Lower leg skin (tissue), 4 donors: ENCODE measurements at places on chromosomes 11 and 22. TPM values are rescaled to one million over a fixed set of nuclear protein-coding genes. Genes with fewer than 3 reads are reported as not detected.

DNA sequence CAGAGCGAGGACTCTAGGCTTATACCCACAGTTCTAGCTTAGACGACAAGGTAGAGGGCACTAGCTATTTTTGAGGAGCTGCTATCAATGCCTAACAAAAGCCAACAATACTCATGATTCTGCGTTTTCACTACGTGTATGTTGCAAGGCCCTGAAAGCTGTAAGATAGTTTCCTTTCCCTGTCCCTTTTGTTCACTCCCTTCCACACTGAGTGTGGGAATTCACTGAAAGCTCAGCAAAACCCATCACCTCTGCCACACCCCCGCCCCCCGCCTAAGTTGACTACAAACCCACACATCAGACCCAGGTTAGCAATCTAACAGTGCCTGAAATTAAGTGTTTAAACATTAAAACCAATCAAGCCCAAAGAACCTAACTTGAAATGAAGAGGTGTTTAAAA lies 6.2 kb upstream of the LDLRAD3 start:
- DNase-seq = no peak

DNA sequence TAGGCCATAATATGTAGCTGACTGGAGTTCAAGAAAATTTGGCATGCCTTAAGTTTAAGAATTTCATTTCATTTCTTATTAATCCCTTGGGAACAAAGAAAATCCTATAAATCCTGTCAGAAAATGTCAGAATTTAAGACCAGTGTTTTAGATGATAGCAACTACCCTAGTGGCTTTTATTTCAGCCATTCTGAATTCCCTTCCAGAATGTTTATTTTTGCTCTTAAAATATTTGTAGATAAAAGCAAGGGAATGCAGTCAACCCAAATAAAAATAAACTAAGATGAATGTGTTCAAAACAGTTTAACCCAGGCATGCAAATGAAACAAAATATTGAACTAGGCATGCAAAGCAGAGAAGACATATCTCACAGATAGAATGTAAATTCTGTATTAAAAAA lies 356.9 kb upstream of the LRRC4C start:
- DNase-seq = no peak

- DNase-seq = no peak
Measured at GRCh38 chr22:28096161-28096560, 177.1 kb upstream of the PITPNB start.

GRCh38 chr11:34252651-34253050 lies 105.2 kb downstream of the ABTB2 start:
- no peak for DNase-seq

MS4A6A gene
- 18.3 TPM for total RNA-seq

DNA sequence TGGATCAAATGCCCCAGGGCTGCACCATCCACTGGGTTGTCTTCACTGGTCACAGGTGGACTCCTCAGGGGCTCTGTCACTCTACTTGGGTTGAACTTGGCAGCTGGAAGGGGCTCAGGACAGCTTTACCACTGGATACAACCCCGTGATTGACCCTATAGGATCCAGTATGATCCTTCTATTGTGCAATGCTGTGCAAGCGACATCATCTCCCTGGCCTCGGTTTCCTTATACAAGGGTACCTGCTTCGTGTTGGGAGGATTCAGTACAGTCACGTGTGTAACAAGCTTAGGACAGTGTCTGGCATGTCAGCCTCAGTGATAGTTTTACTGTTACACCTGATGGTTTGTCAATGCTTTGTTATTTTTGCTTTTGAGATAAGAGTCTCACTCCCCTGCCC lies 20.5 kb upstream of the MIEF1 start:
- DNase-seq = no peak

OR52I1 gene
- not detected for total RNA-seq

CDC42BPG gene
- 54.1 TPM for total RNA-seq

GRCh38 chr11:109911488-109911887 lies 181.7 kb upstream of the ZC3H12C start:
- no peak for DNase-seq

DNA sequence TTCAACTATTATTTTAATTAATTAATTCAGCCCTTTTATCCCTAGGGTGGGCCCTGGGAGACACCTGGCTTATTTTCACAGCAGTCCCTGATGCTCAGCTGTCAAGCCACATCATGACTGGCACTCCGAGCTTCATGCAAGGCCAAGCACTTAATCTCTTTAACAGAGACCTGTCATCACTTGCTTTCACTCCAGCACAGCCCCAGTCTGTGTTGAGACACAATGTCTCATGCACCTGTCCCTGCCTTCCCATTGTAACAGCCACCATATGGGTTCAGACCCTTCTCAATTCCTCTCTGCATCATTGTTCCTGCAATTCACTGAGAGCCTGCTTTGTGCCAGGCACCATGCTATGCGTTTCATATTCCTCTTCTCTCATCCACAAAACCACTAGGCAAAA lies 222.2 kb upstream of the TENM4 start:
- DNase-seq = no peak

DNA sequence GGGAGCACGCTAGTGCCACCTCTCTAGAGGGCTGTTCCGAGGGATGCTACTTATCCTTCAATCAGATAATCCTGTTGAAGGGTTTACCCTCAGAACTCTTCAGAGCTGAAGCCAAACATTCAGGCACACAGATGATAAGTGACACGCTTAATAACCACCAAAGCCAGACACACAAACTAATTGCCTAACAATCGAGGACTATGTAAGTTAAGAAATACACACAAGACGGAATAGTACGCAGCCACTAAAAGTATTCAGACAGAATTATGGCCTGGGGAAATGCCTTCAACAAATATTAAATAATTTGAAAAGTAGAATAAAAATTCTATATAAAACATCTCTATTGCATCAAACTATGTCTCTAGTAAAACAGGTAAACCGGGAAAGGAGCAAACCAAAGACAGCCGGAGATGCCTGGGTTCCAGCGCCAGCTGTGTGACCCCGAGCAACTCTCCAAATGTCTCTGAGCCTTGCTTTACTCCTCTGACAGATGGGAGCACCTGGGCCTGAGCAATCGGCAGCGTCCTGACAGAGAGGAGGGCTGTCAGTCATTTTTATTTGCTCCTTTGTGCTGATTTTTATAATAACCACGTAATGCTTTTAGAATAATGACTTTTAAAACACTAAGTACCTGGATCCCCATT lies 11.3 kb downstream of the LRFN4 start:
- DNase-seq = no peak

DNA sequence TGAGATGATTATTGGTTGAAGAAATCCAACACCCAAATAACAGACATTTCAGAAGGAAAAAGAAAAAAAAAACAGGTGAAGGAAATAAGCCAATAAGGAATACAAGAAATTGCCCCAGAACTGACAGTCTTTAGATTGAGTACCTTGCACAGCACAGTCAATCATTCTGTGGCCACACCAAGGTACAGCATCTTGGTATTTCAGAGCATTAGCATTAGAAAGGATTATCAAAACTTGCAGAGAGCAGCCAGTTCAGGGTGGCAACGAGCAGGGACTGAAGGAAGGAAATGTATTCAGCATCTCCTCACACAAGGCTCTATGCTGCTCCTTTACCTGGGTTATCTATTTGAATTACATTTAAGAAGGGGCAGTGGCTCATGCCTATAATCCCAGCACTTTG lies 2.1 kb downstream of the ADA2 start:
- no peak for DNase-seq

GRCh38 chr22:18999008-18999407 lies 62.9 kb upstream of the PRODH start:
- DNase-seq = no peak

DNA sequence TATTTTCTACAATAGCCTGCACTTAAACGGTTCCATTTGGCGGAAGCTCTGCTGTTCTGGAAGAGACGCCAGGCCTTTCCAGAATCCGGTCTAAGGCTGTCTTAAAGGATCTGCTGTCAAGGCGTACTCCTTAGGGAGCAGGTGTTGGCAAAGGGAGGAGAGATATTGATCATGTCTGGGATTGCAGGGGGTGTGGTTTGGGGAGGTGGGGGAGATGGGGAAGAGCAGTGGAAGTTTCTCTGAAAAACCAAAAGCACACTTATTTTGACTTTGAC lies 22.5 kb upstream of the WNT11 start:
- no peak for DNase-seq

PANX1 gene
- 27.7 TPM for total RNA-seq
